ENCODE measurements at places on chromosomes 12 and 14. TPM values are rescaled to one million over a fixed set of nuclear protein-coding genes. Genes with fewer than 3 reads are reported as not detected.

TSPAN11 gene
- 0.44 TPM for total RNA-seq

PPP1R1A gene
- 0.54 TPM for total RNA-seq

CIT gene
- 7.1 TPM for total RNA-seq

ADAM21 gene
- total RNA-seq: 0.34 TPM

GPRC5A gene
- total RNA-seq: 2.6 TPM

CEBPE gene
- total RNA-seq: not detected

TFCP2 gene
- 11.4 TPM for total RNA-seq

COX14 gene
- total RNA-seq: 66.3 TPM

LRTM2 gene
- not detected for total RNA-seq

TDRD9 gene
- total RNA-seq: 0.31 TPM

GLS2 gene
- not detected for total RNA-seq

KRT3 gene
- total RNA-seq: not detected

MOK gene
- 19.2 TPM for total RNA-seq
